ENCODE measurements at places on chromosomes 6 and 20.

GRCh38 chr6:158999154-158999665 is 792 bp downstream of the RSPH3 start:
- DNase-seq, result no peak

DNA sequence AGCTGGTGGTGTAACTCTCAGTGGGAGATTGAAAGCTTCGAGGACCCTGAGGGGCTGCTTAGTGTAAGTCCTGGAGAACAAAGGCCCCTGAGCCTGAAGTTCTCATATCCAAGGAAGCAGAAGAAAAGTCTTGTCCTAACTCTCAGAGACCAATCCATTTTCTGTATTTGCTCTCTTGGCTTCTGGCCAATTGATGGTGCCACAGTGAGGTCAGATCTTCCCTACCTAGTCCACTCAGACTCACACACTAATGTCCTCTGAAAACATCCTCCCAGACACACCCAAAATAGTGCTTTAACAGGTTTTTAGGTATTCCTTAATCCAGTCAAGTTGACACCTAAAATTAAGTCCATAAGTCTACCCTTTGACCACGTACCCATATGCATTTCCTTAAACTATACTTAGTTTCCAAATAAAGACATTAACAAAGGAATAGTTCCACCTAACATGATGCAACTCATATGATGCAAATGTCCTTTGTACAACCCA is 29.4 kb downstream of the ZNF292 start:
- no peak for DNase-seq

GRCh38 chr20:45055056-45055455 is 45.9 kb downstream of the KCNS1 start:
- DNase-seq, result no peak

- no peak for DNase-seq
Measured at GRCh38 chr20:43458422-43458924, 777 bp downstream of the SRSF6 start.

DNA sequence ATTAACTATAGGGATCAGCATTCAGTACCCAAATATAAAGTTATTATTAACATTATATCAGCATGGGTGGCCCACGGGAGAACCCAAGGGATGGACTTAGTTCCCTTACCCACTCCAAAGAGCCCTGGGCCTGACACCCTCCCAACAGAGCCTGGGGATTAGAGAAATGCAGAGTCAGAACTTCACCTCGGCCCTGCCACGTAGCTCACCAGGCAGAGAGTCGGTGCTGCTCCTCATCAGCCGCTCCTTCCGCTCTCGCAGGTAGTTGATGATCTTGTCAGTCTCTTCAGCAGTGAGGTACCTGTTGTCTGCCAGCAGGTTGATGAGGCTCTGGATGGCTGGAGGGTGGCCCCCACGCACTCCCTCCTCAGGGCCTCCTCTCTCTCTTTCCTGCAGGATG is 26.6 kb downstream of the NCOA5 start:
- DNase-seq, result no peak

- no peak for DNase-seq
Measured at GRCh38 chr6:147046141-147046877, 157.9 kb upstream of the STXBP5 start.

GRCh38 chr6:108758884-108759283 is 89.3 kb upstream of the ARMC2 start:
- DNase-seq, result no peak

DNA sequence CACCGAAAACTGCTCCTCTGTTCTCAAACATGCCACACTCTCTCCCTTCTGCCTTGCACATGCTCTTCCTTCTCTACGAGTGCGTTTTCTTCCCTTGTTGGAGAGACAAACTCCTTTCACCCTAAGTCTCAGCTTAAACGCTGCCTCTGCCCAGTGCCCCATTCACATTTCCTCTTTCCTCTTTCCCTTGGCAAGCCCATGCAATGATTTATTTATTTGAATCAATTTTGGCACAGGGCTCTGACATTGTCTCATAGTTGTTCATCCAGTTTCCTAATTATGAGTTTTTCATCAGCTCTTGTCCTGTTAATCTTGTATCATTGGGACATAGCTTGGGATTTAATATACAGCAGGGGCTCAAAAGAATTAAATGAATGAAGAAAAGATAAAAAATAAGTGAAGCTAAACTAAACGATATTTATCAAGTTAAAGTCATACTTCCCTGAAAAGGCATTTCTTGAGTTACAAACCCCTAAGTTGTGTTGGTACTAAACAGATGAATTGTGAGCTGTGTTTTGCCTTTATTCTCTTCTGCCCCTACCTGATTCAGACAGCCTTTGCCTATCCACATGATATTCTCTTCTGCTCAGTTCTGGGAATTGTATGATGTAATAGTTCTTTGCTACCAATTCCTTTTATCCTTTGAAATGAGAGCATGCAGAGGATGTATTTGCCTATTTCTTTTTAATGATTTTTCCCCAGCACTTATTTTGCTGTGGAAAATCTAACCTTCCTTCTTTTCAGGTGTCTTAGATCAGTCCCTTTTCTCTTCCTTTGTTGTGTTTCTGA is 704.4 kb downstream of the UTRN start:
- DNase-seq, result no peak

All from memory B cell (primary cell).